Stimulated activated naive CD4-positive, alpha-beta T cell (primary cell): ENCODE measurements at places on chromosomes 1 and 21.

DNA sequence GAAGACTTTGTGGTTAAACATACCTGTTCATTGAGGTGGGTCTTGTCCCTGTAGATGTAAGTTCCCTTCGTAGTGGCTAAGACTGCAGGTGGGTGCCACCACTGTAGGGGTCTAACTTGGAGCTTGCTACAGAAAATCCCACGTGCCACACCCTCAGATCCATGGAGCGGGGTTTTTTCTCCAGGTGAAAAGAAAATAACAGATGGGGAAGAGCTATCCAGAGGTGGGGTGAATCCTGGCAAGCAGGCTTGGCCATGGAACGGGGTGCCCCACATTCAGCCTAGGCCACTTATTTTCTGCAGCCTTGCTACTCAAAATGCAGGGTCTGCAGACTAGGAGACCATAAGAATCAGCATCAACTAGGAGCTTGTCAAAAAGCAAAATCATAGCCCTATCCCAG lies 24.0 kb downstream of the EXOC8 start:
- no peak for DNase-seq

DNA sequence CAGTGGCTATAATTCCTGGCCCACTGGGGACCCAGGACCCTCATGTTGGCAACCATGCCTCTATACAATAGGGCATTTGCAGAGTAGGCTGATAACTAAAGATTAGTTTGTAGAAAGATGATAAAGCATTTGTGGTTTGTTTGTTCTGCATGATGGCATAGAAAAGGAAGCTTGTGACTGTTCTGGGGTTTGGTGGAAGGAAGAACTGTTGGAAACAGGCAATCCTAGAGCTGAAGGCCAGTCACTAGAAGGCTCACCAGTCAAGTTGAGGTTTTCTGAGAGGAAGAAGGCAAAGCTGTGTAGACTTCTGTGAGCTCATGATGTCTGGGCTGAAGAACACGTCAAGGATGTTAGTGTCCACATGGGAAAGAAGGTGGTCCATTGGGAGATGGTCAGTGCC lies 140.3 kb upstream of the VANGL1 start:
- DNase-seq = no peak

DNA sequence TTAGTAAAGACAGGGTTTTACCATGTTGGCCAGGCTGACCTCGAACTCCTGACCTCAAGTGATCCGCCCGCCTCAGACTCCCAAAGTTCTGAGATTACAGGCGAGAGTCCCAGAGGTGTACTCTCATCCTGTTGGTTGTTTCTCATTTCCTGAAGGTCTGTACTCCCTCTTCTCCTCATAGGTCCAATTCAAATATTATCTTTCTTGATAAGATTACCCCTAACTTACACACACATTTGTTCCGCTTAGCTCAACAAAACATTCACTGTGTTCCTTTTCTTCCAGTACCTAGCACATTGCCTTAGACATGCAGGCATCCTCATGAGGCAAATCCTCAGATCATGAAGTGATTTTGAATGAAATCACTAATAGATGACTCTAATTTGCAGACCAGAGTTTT lies 72.4 kb upstream of the SSX2IP start:
- no peak for DNase-seq

GRCh38 chr1:6475381-6476133 lies 9.6 kb upstream of the TNFRSF25 start:
- peak; percentile 73 for DNase-seq

DNA sequence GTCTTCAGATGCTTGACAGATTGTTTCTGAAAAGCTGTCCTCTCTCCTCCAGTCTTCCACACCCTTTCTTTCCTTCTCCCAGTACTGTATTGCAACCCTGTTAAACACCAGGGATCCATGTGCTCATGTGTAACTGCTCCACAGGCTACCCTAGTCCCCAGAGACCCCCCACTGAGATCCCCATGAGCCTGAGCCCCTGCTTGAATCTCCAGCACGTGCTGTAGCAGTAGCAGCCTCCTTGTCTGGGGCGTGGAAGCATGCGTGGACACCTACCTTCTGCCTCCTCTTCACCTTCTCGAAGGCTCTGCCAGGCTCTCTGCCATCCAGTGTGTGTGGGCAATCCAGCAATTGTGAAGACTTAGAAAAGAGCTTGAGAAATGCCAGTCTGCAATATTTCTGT lies 25.2 kb downstream of the GPR137B start:
- DNase-seq = no peak

DNA sequence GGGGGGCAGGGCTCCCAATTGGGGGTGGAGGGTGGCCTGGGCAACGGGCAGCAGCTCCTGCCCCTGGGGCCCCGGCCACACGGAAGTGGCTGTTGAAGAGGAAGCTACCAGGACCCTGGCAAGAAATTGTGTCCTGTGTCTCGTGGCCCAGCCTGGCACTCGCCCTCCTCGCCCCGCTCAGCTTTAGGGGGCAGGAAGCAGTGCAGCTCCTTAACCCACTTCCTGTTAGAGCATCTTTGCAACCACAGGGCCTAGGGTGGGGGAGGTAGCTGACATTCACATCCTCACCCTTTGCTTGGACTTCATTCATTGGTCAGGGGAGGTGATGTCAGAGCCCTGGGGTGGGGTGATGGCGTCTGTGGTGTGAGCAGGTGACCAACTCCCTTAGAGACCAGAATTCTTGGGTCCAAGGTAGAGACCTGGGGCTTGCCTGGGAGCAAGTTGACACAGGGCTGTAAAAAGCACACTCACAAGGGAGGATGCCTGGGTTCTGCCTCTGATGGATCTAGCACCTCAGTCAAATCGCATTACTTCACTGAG lies at the start of gene ARHGAP30:
Gene ARHGAP30 (minus strand): TSS at position 161 of the 540 bp plus-strand sequence. CDS start 267 bp downstream, outside the sequence.
- peak; percentile 57 for DNase-seq

DNA sequence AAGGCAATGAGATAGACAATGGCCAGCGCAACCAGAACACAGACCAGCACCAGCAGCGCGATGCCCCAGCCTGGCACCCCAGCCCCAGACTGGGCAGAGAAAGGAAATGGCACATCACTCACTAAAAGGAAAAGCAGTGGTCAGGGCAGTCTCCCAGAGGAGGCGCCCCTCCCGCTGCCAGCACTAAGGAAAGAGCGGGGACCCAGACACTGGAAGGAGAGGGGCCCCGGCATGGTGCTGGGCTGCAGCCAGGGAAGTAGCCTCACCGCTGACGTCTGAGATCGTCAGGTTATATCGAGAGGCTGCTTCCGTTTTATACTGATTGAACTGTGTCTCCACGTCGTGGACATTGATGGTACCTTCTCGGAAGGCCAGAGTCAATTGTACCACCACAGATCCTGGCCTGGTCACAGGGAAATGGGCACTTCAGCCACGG lies 13.8 kb downstream of the TRIM46 start:
- no peak for DNase-seq

- DNase-seq = no peak
Observed at GRCh38 chr1:16122916-16123315, 33.0 kb downstream of the EPHA2 start.

DNA sequence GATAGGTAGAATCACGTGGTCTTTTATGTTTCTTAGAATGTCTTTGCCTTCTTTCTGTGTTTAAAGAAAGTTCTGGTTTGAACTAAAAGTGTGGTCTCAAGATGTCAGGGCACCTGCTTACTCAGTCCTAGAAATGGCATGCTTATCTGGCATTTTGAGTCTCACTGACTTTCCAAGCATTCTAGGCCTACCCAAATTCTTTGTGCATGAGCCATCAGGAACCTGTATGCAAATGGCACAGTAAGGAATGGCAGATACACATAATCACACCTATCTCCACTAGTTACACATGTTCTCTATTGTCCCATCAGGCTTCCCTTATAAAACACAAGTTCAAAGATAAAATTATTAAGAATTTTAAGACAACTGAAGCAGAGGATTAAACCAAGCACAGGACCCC lies 29.5 kb upstream of the CLCA4 start:
- DNase-seq = no peak

GRCh38 chr1:76547916-76548315 lies 319.4 kb upstream of the ST6GALNAC5 start:
- no peak for DNase-seq

DNA sequence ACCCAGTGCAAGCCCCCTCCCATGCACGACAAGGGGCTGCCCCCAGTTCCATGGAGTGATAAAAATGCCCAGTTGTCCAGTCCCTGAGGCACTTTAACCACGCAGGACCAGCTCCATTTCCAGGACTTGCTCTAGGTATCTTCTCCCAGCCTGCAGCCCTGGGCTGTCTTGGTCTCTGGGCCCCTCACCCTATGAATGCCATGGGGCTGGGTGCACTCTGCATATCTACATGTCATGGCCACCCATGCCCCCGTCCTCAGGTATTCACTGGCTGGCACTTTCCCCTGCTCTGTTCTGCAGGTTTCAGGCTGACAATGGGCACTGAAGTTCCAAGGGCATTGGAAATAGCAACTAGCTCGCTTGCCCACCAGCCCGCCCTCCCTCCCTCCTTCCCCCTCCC lies 19.6 kb upstream of the C1orf174 start:
- DNase-seq = no peak

DNA sequence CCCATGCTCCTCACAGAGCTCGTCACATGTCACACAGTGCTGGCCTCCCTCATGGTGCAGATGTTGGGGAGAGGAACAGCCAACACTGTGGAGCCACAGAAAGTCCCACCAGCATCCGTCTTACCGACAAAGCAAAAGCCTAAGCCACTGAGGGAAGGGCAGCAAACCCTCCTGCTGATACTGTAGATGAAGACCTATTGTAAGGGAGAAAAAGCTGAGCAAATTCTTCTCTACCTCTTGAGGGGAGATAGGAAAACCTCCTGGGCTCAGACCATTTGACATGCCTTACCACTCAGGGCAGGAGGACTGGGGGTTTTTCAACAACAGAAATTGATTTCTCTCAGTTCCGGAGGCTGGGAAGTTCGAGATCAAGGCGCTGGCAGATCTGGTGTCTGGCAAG lies 95.9 kb downstream of the WDR64 start:
- no peak for DNase-seq

- DNase-seq = no peak
Observed at GRCh38 chr1:24898909-24899439, 31.1 kb downstream of the RUNX3 start.

DNA sequence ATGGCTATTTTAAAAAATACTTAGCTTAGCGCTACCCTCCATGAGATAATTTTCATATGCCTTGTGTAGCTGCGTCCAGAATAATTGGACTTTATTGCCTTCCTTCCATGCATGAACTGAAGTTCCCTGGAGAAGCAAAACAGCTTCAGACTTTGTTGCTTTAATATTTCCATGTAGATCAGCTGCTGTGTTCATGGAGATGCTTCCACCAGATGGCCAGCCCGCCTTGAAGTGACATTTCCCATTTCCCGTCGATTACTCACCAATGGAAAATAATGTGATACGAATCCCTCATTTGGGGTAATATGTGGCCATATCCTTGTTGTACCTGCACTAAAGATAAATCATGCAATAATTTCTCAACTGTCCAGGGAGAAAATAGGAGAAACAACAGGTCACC lies 47.4 kb upstream of the CLDN14 start:
- DNase-seq = no peak

DNA sequence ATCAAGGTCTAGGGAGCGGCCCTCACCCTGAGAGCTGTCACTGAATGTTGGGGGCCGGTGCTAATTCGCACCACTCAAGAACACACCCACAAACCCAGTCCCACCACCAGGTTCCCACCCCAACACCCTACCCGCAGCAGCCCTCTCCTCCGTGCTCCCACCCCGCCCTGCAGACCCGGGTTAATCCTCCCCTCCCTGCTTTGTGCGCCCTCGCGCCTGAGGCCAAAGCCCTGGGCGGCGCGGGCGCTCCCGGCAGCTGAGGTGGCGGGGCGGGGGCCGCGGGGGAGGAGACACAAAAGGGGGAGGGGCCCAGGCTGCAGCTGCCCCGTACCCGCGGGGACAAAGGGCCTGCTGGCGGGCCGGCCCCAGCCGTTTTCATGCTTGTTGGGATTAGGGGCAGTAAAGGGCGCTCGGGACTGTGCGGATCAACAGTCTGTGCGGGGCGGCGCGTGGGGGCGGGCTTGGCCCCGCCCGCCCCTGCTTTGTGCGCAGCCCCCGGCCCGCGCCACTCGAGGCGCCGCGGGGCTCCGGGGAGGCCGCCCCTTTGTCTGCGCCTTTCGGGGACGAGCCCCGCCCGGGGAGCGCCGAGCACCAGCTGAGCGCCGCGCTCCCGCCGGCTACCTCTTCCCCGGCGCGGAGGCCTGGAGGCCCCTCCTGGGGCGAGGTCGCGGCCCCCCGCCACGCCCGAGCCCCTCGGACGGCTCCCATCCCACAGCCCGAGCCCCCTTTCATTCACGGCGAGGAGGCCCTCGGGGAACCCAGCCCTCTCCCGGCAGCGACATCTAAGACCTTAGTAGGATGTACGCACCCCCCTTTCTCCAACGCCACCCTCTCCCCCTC lies 10.9 kb downstream of the C1orf216 start:
- DNase-seq = peak; percentile 16

- no peak for DNase-seq
Observed at GRCh38 chr1:163928651-163929050, 606.9 kb downstream of the NUF2 start.

- DNase-seq = peak; percentile 50
Observed at GRCh38 chr1:43763497-43763973, 56.2 kb downstream of the ST3GAL3 start.

DNA sequence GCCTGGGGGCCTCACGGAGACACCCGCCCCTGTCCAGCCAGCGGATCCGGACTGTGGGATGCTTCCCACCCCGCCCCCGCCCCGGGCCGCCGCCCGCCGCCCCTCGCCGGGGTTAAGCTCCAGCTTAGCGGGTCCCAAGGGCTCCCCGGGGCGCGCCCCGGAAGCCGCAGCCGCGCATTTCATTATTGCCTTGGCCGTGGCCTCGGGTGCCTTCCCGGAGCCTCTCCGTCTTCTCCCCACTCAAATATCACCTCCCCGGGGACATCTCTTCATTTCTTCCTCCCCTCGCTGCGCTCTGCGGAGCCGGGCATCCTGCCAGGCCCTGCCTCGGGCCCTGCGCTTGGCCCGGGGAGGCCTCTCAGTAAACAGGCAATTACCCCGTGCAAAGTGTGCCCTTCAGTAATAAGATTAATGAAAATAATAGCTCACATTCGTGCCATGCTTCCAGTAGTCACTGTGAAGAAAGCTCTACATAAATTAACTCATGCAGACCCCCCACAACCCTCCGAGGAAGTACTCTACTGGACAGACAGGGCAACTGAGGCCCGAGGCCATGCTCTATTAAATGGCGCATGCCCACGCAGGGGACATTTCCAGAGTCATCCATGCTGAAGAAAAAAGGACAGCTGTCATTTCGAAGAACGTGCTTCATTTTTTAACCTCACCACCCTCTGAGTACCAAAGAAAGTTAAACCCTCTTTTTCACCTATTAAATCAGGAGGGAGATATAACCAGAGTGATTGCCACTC lies 49.9 kb upstream of the LAPTM5 start:
- no peak for DNase-seq

- DNase-seq = no peak
Observed at GRCh38 chr1:223125766-223126165, 17.3 kb downstream of the TLR5 start.

GRCh38 chr1:112723511-112723839 lies 8.3 kb upstream of the PPM1J start:
- DNase-seq = no peak

DNA sequence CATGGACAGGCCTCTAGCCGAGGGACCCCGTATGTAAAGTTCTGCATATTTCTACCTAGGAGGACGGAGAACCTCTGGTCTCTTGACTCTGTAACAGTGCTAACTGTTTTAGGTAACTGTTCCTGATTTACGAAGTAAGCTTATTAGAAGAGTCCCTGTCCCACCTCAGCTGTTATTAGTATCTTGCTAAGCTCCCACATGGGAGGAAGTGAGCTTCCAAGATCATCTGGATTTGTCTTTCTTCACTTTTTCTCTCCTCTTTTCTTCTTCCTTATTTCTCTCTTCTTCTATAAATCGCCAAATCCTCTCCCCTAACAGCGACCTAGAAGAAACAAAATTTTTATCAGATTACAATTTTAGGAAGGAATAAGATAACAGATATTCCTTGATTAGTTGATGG lies 4.4 kb downstream of the CD53 start:
- no peak for DNase-seq

GRCh38 chr1:167516404-167517388 lies 1.6 kb downstream of the CD247 start:
- DNase-seq = peak; percentile 44
